ENCODE measurements at places on chromosomes 6 and 20.

DNA sequence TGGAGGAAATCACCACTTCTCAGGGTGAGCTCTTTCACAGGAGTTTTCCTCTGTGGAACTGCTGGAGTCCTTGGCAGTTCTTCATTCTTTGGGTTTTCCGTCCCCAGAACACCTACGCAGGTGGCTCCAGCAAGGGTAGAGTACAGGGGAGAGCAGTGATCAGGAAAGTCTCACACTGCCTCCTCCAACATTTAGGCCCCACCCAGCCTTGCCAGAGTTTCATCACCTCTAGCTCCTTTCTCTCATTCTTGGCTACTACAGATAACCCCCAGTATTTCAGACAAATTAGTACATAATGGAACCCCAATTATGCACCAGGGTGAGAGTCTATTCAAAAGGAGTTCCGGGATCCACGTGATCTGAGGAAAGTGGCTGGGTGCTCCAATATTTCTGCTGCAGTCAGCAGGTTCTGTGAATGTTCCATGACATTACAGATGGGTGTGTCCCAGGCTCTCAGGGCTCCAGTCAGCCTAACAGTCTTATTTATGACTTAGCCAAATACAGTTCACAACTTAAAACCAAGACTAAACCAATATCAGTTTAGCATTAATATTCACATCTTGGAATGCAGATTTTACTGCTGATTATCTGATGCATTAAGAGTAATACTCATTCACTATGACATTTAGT, 44.6 kb downstream of the GPR63 start:
- DNase-seq = no peak

GRCh38 chr6:28117386-28118050, 6.9 kb upstream of the ZSCAN16 start:
- no peak for DNase-seq

- no peak for DNase-seq
These were observed 140.6 kb downstream of the TTLL2 start for GRCh38 chr6:167465482-167465881.

GRCh38 chr6:111805511-111806164, 67.6 kb downstream of the FYN start:
- no peak for DNase-seq

- DNase-seq = no peak
These were observed 287.6 kb upstream of the SOX4 start for GRCh38 chr6:21305893-21306332.

GRCh38 chr6:72642435-72642834, 20.6 kb downstream of the KCNQ5 start:
- no peak for DNase-seq

DNA sequence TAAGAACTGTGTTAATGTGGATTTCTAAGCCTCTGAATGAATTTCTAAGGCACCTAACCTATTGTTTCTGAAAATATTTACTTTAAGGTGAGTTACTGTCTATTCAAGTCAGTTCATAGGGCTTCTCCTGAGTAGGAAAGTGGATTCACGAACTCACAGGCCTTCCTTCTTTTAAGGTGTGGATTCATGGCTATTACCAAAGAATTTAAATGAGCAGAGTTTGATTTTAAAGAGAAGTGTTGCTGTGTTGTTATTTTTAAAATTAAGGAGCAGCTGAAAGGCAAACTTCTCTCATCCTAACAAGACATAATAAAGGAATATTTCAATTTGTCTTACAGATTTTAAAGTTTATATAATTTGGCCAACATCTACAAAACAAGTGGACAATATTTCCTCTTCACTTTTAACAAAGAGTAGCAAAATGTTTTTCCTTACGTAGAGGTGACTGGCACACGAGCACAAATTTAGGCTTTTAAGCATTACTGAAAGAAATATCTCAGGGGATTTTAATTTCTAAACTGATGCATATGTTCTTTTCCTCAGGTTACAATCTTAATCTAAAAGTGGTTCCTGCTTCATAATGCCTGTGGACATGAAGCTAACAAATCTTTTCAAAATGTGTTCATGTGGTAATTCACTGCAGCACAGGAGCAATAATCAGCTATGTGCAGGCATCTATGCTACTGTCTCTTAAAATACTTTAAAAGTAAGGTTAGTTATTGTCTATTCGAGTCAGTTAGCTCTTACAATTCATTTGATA, 602 bp upstream of the TSPYL4 start:
- no peak for DNase-seq

DNA sequence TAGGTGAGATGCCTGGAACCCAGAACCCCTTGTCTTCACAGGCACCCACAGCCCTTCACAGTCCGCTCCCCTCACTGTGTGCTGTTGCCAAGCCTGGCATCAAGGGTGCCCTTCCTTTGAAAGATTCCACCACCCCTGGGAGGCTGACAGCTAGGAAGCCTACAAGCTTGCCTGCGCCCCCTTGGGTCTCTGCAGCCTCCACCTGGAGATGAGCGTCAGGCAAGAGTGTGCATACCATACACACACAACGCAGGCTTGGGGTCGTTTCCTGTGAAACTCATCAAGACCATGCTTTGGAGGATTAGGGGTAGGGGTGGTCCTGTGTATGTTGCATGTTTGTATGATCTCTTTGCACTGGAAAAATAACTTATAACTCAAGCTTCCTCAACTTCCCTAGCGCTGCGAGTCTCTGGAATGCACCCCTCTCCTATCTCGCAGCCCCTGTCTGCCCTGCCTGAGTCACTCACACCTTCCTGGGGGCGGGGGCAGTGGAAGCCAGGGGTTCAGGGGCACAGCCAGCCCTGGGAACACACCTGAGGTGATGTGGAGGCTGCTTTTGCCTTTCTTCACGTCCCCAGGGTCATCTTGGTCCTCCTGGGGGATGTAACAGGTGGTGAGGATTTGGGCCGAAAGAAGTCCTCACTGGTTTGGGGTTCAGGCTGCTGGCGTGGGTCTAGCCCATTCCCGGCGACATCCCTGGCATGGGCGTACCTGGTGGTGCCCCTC, 67.2 kb downstream of the SSR1 start:
- DNase-seq = no peak

DNA sequence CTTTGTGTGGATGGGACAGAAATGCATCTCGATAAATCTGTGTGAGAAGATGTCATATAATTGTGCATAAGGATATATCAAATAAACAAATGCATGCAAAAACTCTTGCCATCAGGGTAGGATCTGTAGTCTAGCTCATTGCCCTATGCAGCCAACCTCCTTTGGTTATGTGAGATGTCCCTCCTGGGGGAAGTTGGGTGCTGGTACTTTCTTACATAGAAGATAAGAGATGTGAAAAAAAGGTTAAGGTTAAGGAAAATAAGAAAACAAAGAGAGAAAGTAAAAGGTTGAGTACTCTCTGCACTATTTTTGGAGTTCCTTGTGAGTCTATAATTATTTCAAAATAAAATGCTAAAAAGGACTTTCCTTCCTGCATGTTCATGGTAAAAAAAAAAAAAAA, 30.4 kb downstream of the ZDHHC14 start:
- DNase-seq = no peak

DNA sequence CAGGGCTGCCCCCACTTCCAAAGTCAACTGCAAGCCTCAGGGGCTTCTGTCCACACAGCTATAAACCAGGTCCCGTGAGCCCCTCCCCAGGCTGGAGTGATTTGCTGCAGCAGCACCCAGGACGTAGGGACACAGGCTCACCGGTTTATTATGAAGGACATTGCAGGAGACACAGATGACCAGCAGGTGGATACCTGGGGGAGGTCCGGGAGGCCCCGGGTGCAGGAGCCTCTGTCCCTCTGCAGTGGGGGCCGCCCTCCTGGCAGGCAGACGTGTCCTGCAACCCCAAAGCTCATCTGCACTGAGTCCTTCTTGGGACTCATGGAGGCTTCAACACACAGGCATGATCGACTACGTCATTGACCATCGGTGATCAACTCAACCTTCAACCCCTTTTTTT, 14.5 kb upstream of the NTSR1 start:
- no peak for DNase-seq

- no peak for DNase-seq
These were observed 309.5 kb upstream of the PRND start for GRCh38 chr20:4412216-4412615.

DNA sequence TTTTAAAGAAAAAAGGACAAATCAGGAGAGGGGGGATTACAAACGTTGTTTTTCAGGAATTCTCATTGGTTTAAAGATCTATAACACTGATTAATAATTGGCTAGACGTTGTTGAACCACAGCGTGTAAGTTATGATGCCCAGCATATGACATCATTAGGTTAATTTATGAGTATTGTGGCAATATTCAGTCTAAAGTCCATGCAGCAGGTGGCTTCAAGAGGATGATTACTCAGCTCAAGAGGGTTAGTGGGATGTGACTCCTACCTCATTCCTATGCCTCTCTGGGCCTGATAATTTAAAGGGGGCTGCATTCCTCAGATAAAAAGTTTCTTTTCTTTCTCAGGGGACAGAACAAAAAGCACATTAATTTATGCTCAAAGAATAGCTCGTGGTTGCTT, 1309.0 kb downstream of the EPHA7 start:
- DNase-seq = peak; percentile 17

DNA sequence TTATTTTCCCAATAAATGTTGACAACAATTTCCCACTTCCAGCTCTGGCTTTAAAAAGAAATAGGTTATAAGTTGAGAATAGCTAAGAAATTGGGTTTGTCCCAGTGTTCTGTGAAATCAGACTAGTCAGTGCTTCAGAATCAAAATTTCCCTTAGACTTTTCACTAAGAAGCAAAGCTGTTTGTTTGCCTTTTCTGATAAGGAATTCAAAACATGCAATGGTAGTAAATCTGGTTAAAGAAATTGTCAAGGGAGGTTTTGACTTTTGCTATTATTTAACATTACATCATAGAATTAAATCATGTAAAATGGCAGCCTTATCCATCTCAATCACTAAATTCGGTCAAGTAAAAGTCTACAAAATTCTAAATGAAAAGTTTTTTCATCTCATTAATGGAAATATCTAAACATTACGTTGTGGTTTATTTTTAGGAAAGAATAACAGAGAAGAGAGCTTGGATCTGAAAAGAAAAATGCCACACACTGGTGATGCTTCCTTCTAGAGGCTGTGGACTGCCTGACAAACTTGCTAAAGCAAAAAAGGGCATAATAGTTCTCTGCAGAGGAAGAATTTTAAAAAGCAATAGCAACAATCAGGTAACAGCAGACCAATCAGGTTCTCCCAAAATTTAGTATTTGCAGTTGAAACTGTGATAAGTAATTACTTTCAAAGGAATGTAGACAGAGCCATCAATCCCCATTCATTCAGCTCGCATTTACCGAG, 36.4 kb downstream of the PLAGL1 start:
- DNase-seq = no peak

Measured in NCI-H2081 treated with DMSO at 0.1 percent for 48 hours (cell line).